ENCODE measurements at places on chromosomes 1 and 21.

GRCh38 chr1:168875831-168876230 lies 146.8 kb upstream of the DPT start:
- DNase-seq = no peak

- no peak for DNase-seq
Observed at GRCh38 chr21:27393726-27394125, 426.8 kb upstream of the ADAMTS5 start.

- DNase-seq = no peak
Observed at GRCh38 chr1:228839656-228840055, 104.4 kb downstream of the RHOU start.

- DNase-seq = no peak
Observed at GRCh38 chr1:196387766-196388165, 220.5 kb downstream of the KCNT2 start.

DNA sequence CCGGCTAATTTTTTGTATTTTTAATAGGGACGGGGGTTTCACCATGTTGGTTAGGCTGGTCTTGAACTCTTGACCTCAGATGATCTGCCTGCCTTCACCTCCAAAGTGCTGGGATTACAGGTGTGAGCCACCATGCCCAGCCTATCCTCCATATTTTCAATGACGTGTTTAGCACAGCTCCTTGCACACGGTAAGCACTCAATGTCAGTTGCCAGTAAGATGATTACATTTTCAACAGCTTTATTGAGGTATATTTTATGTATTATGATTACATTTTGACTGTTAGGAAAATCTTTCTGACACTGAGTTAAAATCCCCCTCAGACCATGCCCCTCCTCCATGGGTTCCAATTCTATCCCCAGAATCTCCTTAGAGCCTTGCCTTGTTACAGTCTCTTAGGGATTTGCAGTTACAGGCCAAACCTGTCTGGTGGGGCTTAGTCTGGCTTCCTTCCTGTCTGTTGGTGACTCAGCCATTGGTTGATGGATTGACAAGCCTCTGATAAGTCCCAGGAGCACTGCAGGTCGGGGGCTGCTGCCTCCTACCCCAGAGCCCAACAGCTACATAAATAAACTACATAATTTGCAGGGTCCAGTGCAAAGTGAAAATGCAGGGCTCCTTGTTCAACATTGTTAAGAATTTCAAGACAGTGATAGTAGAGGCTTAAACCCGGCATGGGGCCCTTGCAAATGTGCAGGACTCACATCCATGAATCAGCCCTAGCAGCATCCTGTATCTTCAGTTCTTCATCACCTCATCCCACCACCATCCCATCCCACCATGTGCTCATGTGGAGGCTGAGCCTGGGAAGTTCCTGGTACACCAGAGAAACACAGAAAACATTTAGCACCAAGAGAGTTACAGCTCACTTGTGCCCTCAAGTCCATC lies 23.4 kb downstream of the COA7 start:
- no peak for DNase-seq

GRCh38 chr1:64754173-64754572 lies 9.3 kb downstream of the RAVER2 start:
- DNase-seq = no peak

DNA sequence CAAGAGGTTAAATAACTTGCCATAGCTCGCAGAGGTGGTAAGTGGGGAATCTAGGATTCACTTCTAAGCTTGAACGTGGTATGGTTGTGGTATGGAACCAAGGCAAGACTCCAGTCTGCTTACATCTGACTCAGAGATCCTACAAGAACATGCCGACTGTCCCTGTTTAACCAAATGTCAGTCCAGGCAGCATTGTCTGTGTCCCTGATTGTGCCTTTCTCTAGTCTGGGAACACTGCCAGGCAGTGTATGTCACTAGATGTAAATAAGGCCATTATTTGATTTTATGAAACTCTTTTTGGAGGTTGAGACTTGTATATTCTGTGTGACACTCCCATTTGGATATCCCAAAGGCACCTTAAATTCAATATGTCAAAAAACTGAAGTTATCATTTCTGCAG lies 96.0 kb downstream of the NOS1AP start:
- no peak for DNase-seq
